NCI-H446 treated with DMSO at 0.1 percent for 48 hours (cell line): ENCODE measurements at places on chromosomes 2 and 18.
A peak's percentile ranks its signal among the peaks of the same experiment; 100 is the strongest.

- no peak for DNase-seq
These were observed 20.2 kb downstream of the DAW1 start for GRCh38 chr2:227891673-227892072.

- DNase-seq = no peak
These were observed 57.1 kb upstream of the MSH6 start for GRCh38 chr2:47725808-47726207.

DNA sequence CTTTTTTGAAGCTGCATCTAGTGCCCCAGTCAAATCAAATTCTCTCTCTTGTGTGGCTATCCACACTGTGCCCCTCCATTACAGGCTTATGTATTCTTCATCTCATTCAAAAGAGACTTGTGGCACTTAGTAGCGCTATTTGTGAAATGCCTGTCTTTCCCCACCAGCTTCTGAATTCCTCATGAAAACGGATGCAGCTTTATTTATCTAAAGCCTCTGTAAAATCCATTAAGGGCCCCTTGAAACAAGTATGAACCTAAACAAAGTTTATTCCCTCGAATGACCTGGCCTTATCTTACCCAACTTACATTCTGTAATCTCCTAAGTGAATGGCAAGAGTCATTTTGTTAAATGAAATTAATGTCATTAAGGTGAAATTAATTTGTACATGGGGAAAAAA is 417.4 kb upstream of the PIK3C3 start:
- DNase-seq = no peak

DNA sequence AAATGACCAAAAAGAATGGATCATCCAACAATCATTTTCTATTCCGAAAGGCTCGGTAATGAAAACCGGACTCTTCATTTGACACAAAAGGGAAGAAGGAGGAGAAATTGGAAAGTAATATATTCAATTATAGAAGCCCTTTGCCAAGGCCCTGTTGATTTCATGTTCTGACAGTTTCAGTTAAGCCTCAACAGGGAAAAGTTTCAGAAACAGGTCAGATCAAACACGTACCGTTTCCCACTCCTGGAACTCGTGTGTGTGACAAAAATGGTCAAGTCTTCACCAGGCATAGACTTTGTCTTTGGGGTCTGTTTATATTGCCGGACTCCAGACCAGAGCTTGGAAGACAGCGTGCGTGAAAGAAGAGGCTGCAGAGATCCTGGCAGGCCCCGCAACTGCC is 101.3 kb upstream of the BCL2L11 start:
- no peak for DNase-seq

DNA sequence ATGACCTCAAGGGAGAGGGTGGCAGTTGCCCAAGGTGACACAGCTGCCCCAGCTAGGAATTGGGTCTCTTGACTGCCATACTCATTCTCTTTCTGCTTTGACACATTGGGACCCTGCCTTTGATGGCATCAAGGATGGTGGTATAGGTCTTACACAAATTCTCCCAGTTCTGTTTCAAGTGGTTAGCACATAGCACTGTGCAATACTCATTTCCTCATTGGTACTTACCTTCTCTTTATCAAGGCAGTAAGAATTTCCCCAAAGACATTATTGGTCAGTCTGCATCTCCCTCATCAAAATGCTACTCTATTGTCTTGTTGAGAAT is 35.9 kb upstream of the CCDC93 start:
- no peak for DNase-seq

DNA sequence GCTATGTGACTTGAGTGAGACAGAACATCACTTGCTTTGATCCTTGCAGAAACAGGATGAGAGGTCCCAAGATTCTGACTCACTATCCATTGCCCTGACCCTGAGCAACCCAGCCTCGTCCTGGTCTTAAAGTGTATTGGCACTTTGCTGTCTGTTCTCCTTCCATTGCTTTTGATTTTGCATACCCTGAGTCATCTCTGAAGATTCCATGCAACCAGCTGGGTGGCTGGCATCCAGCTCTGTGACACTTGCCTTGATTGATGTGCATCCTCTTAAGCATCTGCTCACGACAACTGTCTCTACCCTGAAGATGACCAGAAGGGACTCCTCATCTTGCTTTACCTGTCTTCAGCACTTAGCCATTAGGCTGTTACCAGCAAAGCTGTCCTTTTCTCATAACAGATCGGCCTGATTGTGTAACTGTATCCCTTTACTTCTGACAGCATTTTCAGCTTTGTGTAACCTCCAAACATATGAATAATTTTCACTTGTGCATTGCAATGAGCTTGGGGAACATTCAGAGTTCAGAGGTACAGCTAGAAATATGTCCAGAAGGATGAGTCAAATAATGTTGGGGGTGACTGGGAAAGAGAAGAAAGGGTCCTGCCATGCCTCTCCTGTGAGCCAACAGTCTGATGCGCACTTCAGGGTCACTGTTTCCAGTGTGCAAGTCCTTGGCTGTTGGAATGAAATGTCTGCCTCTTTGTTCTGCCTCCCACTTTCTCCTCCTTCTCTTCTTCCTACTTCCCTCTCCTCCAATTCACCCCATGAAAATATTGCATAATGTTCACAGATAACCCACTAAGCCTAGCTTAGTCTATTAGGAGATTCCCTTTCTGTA is 249.7 kb upstream of the OSR1 start:
- DNase-seq = no peak

GRCh38 chr2:56008661-56009431 is 85.3 kb upstream of the EFEMP1 start:
- DNase-seq = peak; percentile 66

DNA sequence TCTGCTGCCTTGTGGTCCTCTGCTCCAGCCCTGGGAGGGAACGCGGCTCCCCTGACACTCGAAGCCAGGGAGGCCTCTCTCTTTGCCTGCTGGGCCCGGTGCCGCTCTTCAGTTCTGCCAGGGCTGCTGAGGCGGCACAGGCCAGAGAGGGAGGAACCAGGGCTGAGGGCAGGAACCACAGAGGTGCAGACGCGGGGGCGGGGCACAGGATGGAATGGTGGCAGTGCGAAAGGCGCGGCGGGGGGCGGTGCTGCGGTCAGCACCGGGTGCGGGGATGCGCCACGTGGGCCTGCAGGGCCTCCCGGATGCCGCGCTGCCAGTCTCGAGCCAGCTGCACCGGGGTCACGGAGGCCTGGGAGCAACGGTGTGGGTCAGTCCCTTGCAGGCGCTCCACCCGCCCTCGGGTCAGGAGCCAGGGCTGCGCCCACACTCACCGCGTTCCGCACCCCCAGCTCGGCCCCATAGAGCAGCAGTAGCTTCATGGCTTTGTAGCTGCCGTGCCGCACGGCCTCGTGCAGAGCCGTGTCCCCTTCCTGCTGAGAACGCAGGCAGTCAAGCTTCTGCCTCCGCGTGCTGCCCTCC is 4.4 kb downstream of the ANKRD23 start:
- DNase-seq = no peak

- no peak for DNase-seq
These were observed 13.7 kb upstream of the INO80C start for GRCh38 chr18:35511428-35511827.

GRCh38 chr18:48982266-48982665 is 31.5 kb upstream of the SMAD7 start:
- no peak for DNase-seq

DNA sequence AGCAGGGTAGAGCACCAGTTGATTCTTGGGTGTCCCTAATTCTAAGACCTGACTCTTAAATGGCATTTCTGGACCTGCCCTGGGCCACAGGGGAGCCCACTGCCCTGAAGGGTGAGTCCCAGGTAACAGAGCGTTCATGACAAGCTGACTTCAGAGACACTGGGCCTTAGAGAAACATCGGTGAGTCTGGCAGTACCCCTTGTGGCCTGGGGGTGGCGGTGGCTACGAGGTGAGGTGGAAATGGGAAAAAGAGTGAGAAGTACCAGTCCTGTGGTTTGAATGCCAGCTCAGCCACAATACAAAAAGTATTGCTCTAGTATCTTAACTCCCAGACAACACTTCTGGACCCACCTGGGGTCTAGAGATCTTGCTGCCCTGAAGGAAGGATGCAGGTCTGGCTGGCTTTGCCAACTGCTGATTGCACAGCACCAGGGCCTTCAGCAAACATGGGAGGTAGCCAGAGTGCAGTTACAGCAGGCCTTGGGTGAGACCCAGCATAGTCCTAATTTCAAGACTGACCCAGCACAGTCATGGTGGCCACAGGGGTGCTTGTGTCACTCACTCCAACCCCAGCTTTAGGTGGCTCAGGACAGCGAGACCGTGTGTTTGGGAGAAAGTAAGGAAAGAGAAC is 44.5 kb downstream of the USP34 start:
- no peak for DNase-seq

- no peak for DNase-seq
These were observed 759.7 kb upstream of the FANCL start for GRCh38 chr2:59000796-59001195.

DNA sequence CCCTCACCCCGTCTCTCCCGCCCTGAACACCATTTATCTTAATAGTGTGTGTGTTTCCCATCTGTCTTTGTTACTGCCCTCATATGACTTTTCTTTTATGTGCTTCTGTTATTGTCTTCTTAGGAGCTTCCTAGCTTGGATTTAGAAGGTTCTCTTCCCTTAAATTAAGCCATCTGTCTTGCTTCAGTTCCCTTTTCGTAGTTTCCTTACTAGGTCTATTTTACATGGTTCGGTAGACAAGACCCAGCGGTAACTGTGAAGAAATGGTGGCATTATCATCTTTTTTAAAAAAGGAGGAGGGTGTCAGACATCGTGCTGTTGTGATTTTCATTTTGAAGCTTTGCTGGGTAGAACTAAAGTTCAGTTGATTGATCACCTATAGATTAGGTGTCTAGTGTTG is 10.3 kb downstream of the NCK2 start:
- no peak for DNase-seq

- no peak for DNase-seq
These were observed 358.7 kb upstream of the SETBP1 start for GRCh38 chr18:44321868-44322590.

- DNase-seq = no peak
These were observed 74.7 kb downstream of the PSMG2 start for GRCh38 chr18:12777500-12777944.

- DNase-seq = no peak
These were observed 82.9 kb downstream of the ADCYAP1 start for GRCh38 chr18:987325-988186.

GRCh38 chr18:3455907-3456685 is 6.1 kb downstream of the TGIF1 start:
- DNase-seq = no peak

GRCh38 chr2:108444941-108445840 is 3.8 kb upstream of the GCC2 start:
- DNase-seq = no peak

GRCh38 chr2:95121093-95121406 is 558 bp downstream of the MRPS5 start:
- no peak for DNase-seq

DNA sequence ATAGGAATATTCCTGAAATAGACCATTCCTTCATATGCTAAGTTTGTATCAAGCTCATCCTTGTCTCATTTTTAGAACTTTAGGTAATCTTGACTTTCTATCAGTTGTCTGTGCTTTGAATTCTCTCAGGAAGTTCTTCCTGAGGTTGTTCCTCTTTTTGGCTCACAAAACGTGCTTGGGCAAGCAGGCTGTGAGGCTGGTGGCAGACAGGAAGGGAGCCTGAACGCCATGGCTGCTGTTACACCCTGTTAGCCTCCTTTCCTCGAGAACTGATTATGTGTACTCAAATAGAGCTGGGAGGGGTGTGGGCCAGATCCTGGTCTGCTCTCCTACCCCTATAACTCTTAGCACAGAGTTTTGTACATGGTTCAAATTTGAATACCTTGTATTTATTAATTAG is 136.4 kb upstream of the CELF4 start:
- DNase-seq = no peak

GRCh38 chr2:204796581-204796980 is 251.3 kb downstream of the PARD3B start:
- no peak for DNase-seq

- no peak for DNase-seq
These were observed 39.3 kb downstream of the NGEF start for GRCh38 chr2:232973796-232974195.

DNA sequence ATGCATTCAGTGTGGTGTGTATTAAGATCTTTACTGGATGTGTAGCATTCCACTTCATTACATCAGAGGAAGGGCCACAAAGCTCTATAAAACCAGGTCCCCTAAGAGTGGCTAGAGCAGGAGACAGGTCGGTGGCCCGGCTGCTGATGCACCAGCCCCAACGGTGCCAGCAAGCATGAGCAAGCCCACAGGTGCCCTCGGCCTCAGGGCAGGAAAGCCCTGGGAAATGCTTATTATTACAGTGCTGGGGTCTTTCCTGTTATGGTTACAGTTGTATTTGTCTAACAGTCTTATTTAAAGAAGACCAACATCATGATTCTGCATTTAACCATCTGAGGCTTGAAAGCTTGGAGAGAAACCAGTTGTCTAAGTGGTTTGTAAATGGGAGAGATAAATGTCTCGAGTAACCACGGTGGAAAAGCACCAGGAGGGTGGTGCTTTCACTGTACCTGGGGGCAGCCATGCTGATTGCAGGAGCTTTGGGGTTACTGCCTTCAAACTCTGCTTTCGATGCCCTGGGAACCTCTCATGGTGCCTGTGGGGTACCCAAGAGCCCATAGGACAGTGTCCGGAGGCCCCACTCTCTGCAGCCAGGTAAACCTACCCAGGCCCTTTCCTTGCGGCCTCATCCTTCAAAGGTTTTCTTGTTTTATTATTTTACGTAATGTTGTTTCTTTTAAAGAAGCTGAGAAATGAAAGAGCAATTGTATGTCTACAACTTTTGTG is 133.1 kb downstream of the SH3RF3 start:
- no peak for DNase-seq

DNA sequence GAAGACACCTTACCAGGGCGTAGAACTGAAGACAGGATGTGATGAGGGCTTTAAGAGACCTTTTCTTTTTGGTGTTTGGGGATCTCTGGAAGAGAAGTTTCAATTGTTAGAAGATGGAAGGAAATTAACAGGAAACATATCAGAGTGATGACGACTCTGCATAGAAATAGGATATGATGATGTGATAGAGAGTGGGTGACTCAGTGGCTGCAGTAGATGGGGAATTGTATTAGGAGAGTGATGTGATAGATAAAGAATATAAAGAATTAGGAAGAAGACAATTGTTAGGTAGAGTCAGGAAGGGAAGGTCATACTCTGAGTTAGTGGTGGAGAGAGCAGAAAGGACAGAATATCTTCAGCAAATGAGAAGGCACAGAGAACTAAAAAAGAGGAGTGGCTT is 593.9 kb downstream of the NYAP2 start:
- DNase-seq = no peak

GRCh38 chr2:181910028-181910831 is 18.7 kb downstream of the ITPRID2 start:
- no peak for DNase-seq

DNA sequence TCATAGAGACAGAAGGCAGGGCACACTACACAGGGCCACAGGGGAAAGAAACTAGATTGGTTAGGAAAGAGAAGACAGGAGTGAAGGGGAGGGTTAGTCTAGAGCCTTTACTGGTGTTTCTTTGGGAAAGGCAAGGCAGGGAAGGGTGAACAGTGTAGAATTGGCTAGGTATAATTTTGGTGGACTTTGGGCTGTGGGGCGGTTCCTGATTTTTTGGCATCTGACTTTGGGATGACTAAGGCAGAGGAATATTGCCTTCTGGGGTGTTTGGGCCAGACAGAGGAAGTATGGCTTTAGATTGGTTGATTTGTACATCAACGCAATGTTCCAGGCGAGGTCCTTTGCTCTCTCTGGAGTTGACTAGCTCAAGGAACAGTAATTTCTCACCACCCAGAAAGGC is 534.8 kb downstream of the DCC start:
- no peak for DNase-seq

GRCh38 chr2:15177103-15177502 is 384.0 kb downstream of the NBAS start:
- DNase-seq = no peak

GRCh38 chr2:191266201-191266600 is 21.0 kb downstream of the MYO1B start:
- DNase-seq = no peak
